ENCODE measurements at places on chromosomes 16 and 17. TPM values are rescaled to one million over a fixed set of nuclear protein-coding genes. Genes with fewer than 3 reads are reported as not detected.

Gene CEP20
- 24.3 TPM for total RNA-seq

Gene MLKL
- total RNA-seq: 5.4 TPM

Gene KRT17
- total RNA-seq: 4.9 TPM

Gene WNT9B
- total RNA-seq: not detected

Gene RNF157
- 0.32 TPM for total RNA-seq

Gene BAIAP3
- total RNA-seq: 0.32 TPM

Gene SLC16A3
- 74.1 TPM for total RNA-seq

Gene GAST
- not detected for total RNA-seq

Gene CASKIN2
- total RNA-seq: 3.8 TPM

Gene HSD11B2
- total RNA-seq: not detected

Gene CRISPLD2
- 3.1 TPM for total RNA-seq

Gene TEDC2
- 0.34 TPM for total RNA-seq

Gene ANKRD40CL
- total RNA-seq: not detected

Gene TBX4
- 0.16 TPM for total RNA-seq

Gene CD300LB
- total RNA-seq: not detected

Gene GPT2
- 8.8 TPM for total RNA-seq

Gene ACSM2B
- total RNA-seq: not detected

Gene CD300E
- total RNA-seq: not detected

Gene SPSB3
- total RNA-seq: 52.0 TPM

Gene GRAP
- 0.34 TPM for total RNA-seq

Gene CES4A
- 1.1 TPM for total RNA-seq

Gene SEPTIN1
- under 0.01 TPM for total RNA-seq

Gene PPM1E
- not detected for total RNA-seq

Gene MT1H
- not detected for total RNA-seq

Gene CFAP97D1
- total RNA-seq: not detected

Gene MEIOB
- total RNA-seq: not detected

Gene KRTAP3-2
- not detected for total RNA-seq

Gene SLFN12L
- 0.16 TPM for total RNA-seq

Gene LGALS9
- total RNA-seq: 0.60 TPM

Gene HSPB9
- total RNA-seq: not detected

Gene ITGB3
- total RNA-seq: 4.7 TPM

Gene HEATR3
- total RNA-seq: 11.4 TPM

Gene CDK10
- total RNA-seq: 34.5 TPM

Data from bronchial smooth muscle cell (primary cell).